ENCODE measurements at places on chromosomes 5 and 9. TPM values are rescaled to one million over a fixed set of nuclear protein-coding genes. Genes with fewer than 3 reads are reported as not detected.

The GRXCR2 gene
- not detected for polyA plus RNA-seq

DNA sequence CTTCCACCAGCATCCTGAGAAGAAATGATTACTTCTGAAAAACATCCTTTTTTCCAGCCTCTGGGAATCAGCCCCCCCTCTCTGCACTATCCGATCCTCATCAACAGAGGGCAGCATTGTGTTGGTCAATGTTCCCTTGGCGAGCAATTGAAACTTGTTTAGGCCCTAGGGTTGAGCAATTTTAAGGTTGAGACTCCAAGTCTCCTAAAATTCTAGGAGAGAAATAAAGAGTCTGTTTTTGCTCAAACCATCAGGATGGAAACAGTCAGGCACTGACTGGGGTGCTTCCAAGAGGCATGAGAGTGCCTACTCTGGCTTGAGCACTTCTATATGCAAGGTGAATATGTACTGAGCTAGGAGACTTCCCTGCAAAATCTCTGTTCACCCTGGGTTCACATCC, 12.4 kb upstream of the CYFIP2 start:
- H3K27ac ChIP-seq = peak overlapping the region; percentile 93
- H3K4me1 ChIP-seq = peaks cover 97% of the 10 kb centered on the region
- H3K4me3 ChIP-seq = peak overlapping the region; percentile 52
- peaks cover 58% of the 10 kb centered on the region for H3K36me3 ChIP-seq
- no peaks in the 10 kb centered on the region for H3K27me3 ChIP-seq

GRCh38 chr5:86137297-86137696, 480.4 kb upstream of the COX7C start:
- no peak overlapping the region for H3K4me3 ChIP-seq
- H3K27ac ChIP-seq = no peak overlapping the region
- DNase-seq = no peak
- no peaks in the 10 kb centered on the region for H3K27me3 ChIP-seq
- no peaks in the 10 kb centered on the region for H3K4me1 ChIP-seq

GRCh38 chr9:125663127-125663526, 43.9 kb downstream of the MAPKAP1 start:
- H3K36me3 ChIP-seq = peaks cover 17% of the 10 kb centered on the region
- no peaks in the 10 kb centered on the region for H3K27me3 ChIP-seq
- H3K27ac ChIP-seq = peak overlapping the region; percentile 78
- H3K4me1 ChIP-seq = peaks cover 13% of the 10 kb centered on the region
- no peak for DNase-seq

The CCDC187 gene
- polyA plus RNA-seq = not detected

- no peak overlapping the region for H3K27ac ChIP-seq
- no peaks in the 10 kb centered on the region for H3K4me1 ChIP-seq
- no peak for DNase-seq
- no peak overlapping the region for H3K4me3 ChIP-seq
- no peaks in the 10 kb centered on the region for H3K36me3 ChIP-seq
These were observed 103.4 kb downstream of the PHF2 start for GRCh38 chr9:93679536-93680442.

DNA sequence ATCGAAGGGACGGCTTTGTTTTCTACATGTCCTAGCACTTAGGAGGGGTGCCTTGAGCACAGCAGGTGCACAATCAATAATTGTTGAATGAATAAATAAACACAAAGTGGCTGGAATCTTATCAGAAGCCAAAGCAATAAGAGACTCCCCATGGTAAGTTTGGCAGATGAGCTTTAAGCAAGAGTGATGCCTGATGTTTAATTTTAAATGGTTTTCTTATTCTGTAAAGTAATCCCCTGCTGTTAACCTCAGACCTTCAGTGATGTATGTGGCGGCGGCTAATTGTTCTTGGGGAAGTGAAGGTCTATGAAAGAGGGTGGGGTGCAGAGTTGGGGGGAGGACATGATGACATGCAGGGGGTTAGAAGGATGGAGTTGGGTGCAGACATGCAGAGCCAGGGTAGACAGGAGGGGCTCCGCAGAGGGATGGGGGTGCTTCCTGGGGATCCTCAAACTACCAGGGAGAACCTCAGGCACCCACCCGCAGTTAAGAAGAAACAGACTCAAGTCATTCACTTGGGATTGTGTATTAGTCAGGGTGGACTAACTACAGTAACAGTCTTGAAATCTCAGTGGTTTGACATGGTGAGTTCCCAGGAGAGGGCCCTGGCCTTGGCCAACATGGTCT, 65.7 kb upstream of the SHB start:
- no peak overlapping the region for H3K27ac ChIP-seq
- DNase-seq = no peak
- H3K4me1 ChIP-seq = no peaks in the 10 kb centered on the region
- peaks cover 17% of the 10 kb centered on the region for H3K27me3 ChIP-seq

- H3K27me3 ChIP-seq = no peaks in the 10 kb centered on the region
- no peaks in the 10 kb centered on the region for H3K36me3 ChIP-seq
- no peaks in the 10 kb centered on the region for H3K4me1 ChIP-seq
- no peak overlapping the region for H3K27ac ChIP-seq
- no peak overlapping the region for H3K4me3 ChIP-seq
These were observed 102.9 kb downstream of the C9orf152 start for GRCh38 chr9:110105107-110105506.

DNA sequence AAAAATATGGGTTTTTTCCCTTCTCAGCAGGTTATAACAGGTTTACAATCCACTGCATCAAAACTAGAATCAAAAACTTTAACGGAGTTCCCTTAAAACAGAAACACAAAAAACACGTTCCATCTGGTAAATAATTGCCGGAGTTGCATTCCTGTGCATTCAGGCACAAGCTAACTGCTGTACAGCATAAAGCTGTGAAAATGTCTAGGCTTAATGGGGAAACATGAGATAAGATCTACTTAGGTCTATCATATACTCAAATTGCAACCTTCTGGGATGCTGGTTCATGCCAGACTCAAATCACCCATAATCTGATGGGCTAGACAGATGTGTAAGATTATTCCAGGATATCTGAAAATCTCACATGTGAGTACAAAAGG, 265.3 kb downstream of the DOCK8 start:
- peaks cover 23% of the 10 kb centered on the region for H3K36me3 ChIP-seq
- no peaks in the 10 kb centered on the region for H3K4me1 ChIP-seq
- H3K4me3 ChIP-seq = no peak overlapping the region
- no peak overlapping the region for H3K27ac ChIP-seq

GRCh38 chr5:148796936-148797335, 29.5 kb upstream of the ADRB2 start:
- no peak overlapping the region for H3K27ac ChIP-seq
- H3K27me3 ChIP-seq = peaks cover 14% of the 10 kb centered on the region
- no peak overlapping the region for H3K4me3 ChIP-seq
- H3K36me3 ChIP-seq = no peaks in the 10 kb centered on the region
- DNase-seq = no peak

DNA sequence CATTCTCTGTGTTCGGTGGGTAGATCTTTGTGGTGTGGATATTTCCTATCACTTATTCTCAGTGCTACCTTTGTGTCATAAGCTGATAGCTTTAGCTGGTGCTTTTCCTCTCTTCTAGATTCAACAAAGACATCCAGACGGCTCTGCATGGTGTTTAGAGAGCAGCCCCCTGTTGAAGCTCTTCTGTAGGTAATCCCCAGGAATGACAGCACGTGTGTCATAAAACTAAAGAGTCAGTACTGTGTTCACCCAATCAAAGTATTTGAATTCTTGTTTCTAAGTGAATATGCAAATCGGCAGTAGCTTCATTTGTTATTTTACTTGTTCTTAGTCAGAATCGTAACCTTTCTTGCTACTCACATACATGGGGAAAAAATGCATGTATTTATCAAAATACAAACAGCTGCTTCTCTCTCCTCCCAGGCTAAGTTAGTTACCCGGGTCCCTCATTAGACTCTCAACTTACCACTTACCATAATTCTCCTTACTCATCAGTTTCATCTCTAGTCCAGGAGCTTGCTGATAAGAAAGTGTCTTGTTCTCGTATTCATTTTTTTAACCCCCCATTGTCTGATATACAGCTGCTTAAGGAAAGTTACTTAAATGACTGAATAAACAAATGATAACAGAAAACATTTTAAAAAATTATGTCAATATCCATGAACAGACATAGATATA, 1696.0 kb upstream of the WWC1 start:
- DNase-seq = no peak
- no peaks in the 10 kb centered on the region for H3K27me3 ChIP-seq
- H3K36me3 ChIP-seq = no peaks in the 10 kb centered on the region
- H3K4me1 ChIP-seq = no peaks in the 10 kb centered on the region
- no peak overlapping the region for H3K4me3 ChIP-seq

DNA sequence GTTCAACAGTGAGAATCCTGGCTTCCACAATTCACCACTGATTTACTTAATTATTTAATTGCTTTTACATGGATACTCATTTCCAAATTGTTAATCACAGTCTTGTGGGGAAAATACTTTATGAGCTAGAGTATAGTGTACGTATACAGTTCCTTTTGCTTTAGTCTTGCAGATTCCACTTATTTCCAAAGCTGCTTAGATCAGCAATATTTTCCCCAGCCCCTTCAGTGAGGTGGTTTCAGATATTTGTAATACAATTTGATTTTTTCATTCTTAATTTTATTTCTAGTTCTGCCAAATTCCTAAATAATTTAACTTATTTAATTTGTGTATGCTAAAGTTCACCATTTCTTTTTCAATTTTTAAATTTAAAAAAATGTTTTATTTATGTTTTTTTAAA, 40.3 kb upstream of the GABRA6 start:
- no peak overlapping the region for H3K4me3 ChIP-seq
- no peak overlapping the region for H3K27ac ChIP-seq
- H3K36me3 ChIP-seq = no peaks in the 10 kb centered on the region
- DNase-seq = no peak

DNA sequence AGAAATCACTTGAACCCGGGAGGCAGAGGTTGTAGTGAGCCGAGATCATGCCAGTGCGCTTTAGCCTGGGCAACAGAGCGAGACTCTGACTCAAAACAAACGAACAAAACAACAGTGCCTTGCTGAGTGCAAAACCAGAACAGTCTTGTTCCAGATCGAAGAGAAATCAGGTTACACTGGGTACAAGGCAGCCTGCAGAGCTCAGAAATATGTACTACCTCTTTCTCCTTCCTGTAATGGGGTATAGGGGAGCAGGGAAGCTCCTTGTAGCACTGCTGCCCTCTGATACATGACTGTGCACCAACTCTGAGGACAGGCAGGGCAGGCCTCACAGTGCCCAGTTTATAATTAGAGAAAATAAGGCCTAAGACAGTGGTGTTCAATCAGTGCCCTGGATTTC, 24.7 kb downstream of the TBC1D2 start:
- H3K36me3 ChIP-seq = no peaks in the 10 kb centered on the region
- DNase-seq = no peak
- H3K27ac ChIP-seq = peak overlapping the region; percentile 45
- no peaks in the 10 kb centered on the region for H3K27me3 ChIP-seq
- no peak overlapping the region for H3K4me3 ChIP-seq

The SLC25A2 gene
- not detected for polyA plus RNA-seq

The GPR151 gene
- not detected for polyA plus RNA-seq

DNA sequence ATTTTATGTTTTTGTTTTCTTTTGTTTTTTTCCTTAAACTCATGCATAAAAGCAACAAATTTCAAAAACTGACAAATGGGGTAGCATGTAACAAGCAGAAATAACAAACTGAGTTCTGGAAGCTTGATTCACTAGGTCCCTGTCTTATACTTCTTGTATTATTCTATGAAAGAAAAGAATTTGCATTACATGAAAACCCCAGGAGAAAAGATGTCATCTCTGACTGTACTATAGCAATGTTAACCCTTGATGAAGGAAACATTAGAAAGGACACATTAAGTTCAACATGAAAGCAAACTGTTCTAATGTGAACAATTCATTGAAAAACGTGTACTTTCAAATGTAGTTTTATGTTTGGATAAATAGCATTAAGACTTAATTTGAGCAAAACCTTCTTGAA, 9.2 kb downstream of the RAB14 start:
- peaks cover 76% of the 10 kb centered on the region for H3K4me1 ChIP-seq
- H3K27ac ChIP-seq = peak overlapping the region; percentile 66
- no peak overlapping the region for H3K4me3 ChIP-seq

The CDO1 gene
- not detected for polyA plus RNA-seq

DNA sequence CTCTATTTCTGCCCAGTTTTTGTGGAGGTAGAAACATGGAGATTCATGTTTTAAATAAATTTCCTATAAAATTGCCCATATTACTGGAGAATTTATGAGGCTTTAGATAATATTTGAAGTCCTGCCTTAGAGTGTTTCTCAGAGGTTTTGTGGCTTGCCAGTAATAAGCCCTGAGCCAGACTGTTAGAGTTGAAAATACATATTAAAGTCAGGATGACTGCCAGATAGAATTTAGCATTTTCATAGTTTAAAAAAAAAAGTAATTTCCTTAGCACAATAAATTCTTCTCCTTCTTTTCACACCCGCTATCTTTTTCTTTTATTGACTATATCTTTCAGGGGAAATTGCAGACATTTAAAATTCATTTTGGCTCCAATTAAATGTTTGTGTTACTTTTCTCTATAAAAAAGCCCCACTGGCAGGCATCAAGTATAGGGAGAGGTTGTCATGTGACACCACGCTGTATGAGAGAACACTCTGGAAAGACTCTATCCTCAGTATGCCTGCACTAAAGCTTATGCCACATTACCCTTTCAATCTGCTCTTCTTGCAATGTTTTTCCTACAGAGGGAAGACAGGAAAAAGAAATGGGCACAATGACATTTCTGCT, 135.2 kb downstream of the MPDZ start:
- no peaks in the 10 kb centered on the region for H3K36me3 ChIP-seq
- H3K4me3 ChIP-seq = no peak overlapping the region
- no peak for DNase-seq

The SLC30A5 gene
- polyA plus RNA-seq = 23.3 TPM

DNA sequence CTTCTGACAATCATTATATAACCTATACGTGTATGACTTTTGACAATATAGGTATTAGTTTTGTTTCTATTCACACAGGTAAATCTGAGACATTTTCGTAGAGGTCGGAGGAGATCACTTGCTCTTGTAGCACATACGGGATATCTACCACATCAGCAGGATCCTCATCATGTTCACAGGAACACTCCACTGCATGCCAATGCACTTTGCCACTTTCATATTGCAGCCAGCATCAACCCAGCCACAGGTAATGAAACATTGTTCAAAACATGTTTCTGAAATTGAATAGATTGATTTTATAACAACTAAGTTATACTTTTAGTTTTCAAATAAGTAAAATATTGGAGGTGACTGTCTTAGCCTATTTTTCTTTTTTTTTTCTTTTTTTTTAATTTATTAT, 50.0 kb downstream of the DMXL1 start:
- H3K4me1 ChIP-seq = peaks cover 3% of the 10 kb centered on the region
- no peak for DNase-seq
- peaks cover 28% of the 10 kb centered on the region for H3K36me3 ChIP-seq

The GOLGA2 gene
- polyA plus RNA-seq = 4.7 TPM

The TCF7 gene
- 600 TPM for polyA plus RNA-seq

Measured in naive thymus-derived CD8-positive, alpha-beta T cell (primary cell).